NCI-H510A treated with DMSO at 0.1 percent for 48 hours (cell line): ENCODE measurements at places on chromosomes 3 and 15.

- DNase-seq = peak; percentile 48
Observed at GRCh38 chr3:12994607-12995388, 78.4 kb downstream of the IQSEC1 start.

DNA sequence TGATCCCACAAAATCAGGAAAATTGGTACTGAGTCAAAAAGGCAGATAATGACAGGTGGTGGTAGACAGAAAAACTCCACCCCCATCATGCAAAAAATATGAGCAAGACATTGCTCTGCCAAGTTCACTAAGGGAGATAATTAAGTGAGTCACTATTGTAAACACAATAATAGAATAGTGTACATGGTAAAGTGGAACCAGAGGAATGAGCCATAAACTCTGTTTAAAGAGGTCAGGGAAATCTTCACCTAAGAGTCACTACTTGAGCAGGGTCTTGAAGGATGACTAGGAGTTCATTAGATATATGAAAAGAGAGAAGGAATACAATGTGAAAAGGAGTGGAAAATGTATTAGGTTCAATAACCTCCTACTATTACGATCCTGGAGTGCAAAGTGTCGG is 213.4 kb upstream of the PEX5L start:
- DNase-seq = no peak

GRCh38 chr3:76040946-76041345 is 255.6 kb upstream of the ZNF717 start:
- no peak for DNase-seq

GRCh38 chr3:53102601-53103147 is 27.6 kb downstream of the RFT1 start:
- DNase-seq = no peak

DNA sequence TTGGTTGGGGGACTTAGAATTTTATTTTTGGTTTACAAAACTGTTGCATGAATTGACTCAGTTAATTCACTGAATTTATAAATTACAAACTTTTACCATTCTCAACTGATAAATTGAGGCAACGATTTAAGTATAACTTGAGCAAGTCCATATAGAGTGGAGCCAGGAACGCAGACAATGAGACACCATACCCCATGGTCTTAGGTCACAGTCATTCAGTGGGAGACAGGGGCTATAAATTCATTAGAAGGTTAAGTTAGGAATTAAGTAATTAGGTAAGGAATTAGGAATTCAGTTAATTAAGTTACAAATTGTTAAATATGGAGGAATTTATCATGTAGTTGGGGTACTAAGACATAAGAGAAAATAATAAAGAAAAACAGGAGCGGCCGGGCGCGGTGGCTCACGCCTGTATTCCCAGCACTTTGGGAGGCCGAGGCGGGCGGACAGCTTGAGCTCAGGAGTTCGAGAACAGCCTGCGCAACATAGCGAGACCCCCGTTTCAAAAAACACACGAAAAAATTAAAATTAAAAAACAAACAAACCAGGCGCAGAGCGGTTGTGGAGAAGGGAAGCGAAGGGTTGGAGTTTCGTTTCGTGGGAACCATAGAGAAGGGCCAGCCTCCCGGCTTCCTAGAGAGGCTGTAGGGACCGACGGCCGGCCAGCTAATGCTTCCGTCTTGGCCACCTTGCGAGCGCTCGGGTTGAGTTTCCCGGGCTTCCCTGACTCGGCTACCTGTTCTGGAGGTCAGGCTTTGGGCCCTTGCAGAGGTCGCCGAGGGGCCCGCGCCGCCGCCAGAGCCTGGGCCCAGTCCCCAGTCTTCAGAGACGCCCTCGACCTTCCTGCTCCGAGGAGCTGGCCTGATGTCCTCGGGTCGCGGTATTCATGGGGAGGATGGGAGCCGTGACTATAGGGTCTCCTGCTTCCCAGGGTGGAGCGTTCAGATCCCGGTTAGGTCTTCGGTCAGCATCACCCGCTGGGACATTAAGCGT is at the start of gene ZNF619:
TSS of gene ZNF619 (plus strand) at position 645 of the 993 bp plus-strand sequence. CDS start 858 bp downstream, outside the sequence.
- DNase-seq = peak; percentile 23

DNA sequence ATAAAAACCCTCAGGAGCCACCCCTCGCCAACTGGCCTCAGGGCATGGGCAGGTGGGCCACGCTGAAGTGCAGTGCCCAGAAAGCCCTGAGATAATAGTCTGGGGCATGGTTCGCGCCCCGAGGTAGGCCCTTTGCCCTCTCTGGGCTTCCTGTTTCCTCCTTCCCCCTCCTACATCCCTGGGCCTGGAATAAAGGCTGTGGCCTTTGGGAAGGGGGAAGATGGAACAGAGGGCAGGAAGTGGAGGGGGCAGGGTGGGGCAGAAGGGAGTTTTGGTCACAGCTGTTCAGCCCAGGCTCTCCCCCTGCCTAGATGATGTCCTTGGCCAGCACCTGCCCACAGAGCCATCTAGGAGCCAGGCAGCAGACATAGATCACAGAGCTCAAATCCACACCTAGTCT is 11.3 kb downstream of the CSRNP1 start:
- DNase-seq = peak; percentile 23

GRCh38 chr3:182979674-182980191 is 605 bp downstream of the DCUN1D1 start:
- peak; percentile 54 for DNase-seq

- no peak for DNase-seq
Observed at GRCh38 chr15:100973351-100974111, 54.4 kb downstream of the LRRK1 start.

GRCh38 chr3:23372285-23372684 is 169.2 kb downstream of the UBE2E2 start:
- DNase-seq = no peak

DNA sequence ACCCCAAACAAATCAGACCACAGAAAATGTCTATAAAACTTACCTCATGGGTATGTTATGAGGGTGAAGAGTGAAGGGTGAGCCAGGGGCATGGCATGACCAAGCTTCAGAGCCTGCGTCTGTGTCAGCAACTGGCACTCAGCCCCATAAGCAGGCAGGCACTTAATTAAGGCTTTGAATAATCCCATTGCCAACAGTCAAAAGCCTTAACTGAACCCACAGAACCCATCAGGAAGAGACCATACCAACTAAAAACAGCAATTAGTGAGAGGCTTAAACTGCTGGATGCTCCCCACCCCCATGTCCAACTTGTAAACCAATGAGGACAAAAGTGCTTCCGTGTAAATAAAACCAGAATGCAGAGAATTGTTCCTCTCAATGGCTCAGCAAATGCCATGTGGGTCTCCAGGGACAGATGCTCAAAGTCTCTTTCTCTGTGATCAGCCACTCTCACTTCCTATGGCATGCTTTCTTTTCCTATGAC is 126.0 kb downstream of the MYLK start:
- peak; percentile 29 for DNase-seq

DNA sequence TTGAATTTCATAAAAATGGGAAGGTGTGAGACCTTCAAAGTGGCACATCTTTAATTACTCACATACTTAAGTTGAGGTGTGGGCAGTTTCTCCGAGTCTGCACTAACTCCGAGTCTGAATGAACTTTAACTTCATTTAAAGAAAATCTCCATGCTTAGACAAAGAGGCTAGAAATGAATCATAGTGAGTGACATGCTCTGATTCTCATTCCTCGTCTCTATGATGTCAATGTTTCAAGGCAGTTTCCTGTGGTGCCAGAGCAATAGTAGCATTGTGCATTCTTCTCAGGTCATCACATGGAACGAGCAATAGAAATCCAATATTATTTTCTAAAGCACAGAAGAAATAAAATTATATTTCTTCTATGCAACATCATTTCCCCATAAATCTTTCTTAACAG is 224.8 kb downstream of the KCNMB2 start:
- no peak for DNase-seq

DNA sequence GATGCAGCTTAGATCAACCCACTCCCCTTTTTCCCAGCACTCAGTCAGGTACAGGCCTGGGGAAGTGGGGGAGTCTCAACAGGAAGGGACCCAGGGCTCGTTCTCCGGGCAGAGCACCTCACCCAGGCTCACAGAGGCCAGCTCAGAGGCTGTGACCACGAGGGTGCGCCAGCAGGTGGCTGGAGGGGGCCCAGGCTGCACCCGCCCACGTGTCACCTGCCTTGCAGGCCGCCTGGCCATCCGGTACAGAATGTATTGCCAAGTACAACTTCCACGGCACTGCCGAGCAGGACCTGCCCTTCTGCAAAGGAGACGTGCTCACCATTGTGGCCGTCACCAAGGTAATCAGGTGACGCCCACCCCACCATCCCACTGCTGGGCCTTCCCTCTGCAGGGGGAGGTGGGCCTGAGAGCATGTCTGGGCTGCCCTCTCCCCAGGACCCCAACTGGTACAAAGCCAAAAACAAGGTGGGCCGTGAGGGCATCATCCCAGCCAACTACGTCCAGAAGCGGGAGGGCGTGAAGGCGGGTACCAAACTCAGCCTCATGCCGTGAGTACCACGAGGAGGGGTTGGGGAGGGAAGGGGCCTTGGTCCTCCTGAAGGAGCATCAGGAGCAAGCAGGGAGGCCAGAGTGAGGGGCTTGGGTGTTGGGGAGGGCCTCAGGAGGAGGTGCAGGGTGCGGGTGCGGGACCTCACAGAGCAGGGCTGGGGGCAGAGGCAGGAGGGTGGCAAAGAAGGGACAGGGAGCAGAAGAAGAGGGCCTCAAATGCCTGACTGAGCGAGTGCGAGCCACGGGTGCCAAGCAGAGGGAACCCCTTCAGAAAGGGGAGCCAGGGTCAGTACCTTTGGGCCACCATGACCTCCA is 14.0 kb upstream of the LMAN1L start:
- DNase-seq = no peak

DNA sequence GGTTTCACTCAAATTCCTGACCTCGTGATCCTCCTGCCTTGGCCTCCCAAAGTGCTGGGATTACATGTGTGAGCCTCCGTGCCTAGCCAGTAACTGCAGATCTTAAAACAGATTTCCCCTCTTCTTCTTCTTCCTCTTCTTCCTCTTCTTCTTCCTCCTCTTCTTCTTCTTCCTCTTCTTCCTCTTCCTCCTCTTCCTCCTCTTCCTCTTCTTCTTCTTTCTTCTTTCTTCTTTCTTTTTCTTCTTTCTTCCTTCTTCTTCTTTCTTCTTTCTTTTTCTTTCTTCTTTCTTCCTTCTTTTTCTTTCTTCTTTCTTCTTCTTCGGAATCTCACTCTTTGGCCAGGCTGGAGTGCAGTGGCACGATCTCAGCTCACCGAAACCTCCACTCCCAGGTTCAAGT is 7.8 kb downstream of the USP3 start:
- no peak for DNase-seq

GRCh38 chr3:76383781-76384180 is 598.4 kb upstream of the ZNF717 start:
- no peak for DNase-seq

- DNase-seq = no peak
Observed at GRCh38 chr3:146529021-146529420, 15.4 kb downstream of the PLSCR1 start.

- peak; percentile 15 for DNase-seq
Observed at GRCh38 chr3:100737334-100737733, 28.0 kb downstream of the TFG start.

DNA sequence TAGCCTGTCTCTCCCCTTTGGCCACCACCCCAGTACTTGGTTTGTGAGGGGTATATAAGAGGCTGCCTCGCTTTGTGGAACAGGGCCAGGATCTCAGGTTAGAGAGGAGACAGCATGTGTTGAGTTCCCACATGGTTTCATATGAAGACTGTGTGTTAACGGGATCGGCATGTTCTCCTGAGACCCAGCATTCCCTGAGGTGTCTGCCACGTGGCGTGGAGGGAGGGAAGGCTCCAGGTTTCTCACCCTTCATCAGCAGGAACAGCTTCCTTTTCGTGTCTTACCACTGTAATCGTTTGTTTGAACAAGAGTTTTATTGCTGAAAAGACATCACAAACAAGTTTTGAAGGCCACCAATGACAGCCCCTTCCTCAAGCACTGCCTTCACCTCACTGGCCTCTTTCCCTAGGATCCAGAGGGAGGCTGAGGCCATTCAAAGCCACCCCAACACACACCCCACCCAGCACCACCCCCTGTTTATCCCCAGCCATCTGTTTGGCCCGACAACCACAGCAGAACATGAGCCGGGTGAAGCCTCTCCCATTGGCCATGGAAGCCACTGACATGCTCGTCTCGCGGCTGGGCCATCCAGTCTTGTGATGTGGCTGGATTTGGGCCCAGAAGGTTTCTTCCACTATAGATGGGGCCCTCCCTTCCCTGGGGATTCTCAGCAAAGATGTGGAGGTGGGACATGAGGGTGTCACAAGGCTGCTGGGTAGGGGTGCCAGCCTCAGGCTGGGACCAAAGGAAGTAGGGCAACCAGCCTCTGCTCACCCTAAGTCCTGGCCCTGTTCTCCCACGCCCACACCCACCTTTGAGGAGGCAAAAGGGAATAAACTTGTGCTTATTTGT is 10.0 kb downstream of the BHLHE40 start:
- no peak for DNase-seq

GRCh38 chr3:157398598-157398997 is 38.1 kb upstream of the PTX3 start:
- no peak for DNase-seq

- no peak for DNase-seq
Observed at GRCh38 chr3:126646674-126647073, 8.2 kb downstream of the TXNRD3 start.

GRCh38 chr3:185292238-185292637 is 38.4 kb upstream of the EHHADH start:
- no peak for DNase-seq

DNA sequence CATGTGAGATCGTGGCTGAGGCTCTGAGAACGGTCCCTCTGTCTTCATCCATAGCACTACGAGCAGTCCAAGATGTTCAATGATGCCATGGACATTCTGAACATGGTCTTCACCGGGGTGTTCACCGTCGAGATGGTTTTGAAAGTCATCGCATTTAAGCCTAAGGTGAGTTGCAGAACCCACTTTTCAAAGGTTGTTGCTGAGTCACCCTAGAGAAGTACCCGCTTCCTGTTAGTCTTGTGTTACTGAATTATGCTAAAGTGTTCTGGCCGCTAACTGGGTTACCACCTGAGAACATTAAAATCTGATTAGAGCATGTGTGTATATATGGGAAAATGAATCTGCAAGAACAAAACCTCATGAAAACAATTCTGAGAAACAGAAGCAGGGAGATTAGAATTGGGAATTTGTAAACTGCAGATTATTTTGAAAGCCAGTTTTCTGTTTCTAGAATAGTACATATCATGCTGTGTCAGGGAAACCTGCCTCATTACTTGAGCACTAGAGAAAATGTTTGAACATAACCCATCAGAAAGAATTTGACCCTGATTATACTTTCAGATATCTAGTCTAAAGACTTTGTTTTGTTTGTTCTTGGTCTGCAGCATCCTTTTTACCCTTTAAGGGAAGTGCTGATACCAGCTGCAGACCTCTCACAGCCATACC is 92.6 kb downstream of the CHDH start:
- DNase-seq = peak; percentile 45

GRCh38 chr15:45230245-45230965 is 21.6 kb upstream of the SLC28A2 start:
- DNase-seq = no peak

- DNase-seq = no peak
Observed at GRCh38 chr3:136048068-136048467, 82.5 kb downstream of the PPP2R3A start.

- no peak for DNase-seq
Observed at GRCh38 chr15:42138411-42138810, 18.0 kb downstream of the PLA2G4F start.

GRCh38 chr3:152416808-152417580 is 148.3 kb downstream of the MBNL1 start:
- DNase-seq = no peak

GRCh38 chr15:87711026-87711425 is 545.5 kb downstream of the NTRK3 start:
- DNase-seq = no peak
